NB4 (cell line): ENCODE measurements at places on chromosomes 16 and 17.
A peak's percentile ranks its signal among the peaks of the same experiment; 100 is the strongest.

- peak; percentile 81 for DNase-seq
Observed at GRCh38 chr17:35947156-35947585, 3.7 kb upstream of the LYZL6 start.

DNA sequence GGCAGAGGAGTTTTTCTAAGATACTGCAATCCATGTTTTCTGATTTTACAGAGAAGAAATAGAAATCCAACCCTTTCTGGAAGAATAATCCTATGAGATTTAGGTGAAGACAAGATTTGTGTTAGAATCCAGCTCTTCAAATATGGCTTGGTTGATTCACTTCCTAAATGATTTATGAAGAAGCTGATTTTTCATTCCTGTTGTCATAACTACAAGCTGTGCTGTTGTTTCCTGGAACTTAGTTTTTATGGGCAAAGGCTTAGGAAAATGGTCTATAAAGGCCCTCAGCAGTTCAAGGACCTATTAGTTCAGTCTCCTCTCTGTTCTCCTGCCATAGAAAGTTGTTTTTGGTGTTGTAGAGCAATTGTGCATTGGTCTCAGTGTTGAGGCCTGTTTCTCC is 174.2 kb upstream of the FAM20A start:
- no peak for DNase-seq

DNA sequence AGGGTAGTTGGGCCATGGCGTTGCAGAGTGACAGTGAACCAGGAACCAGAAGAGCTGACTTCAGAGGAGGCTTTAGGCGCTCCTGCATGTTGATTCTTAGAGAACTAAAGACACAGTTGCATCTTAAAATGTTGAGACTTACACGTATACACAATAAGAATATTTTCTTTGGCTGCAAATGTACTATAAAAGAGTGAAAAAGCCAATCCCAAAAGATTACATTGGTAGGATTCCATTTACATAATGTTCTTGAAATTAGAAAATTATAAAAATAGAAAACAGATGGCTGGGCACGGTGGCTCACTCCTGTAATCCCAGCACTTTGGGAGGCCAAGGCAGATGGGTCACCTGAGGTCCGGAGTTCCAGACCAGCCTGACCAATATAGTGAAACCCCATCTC is 738.8 kb downstream of the WWOX start:
- DNase-seq = no peak

DNA sequence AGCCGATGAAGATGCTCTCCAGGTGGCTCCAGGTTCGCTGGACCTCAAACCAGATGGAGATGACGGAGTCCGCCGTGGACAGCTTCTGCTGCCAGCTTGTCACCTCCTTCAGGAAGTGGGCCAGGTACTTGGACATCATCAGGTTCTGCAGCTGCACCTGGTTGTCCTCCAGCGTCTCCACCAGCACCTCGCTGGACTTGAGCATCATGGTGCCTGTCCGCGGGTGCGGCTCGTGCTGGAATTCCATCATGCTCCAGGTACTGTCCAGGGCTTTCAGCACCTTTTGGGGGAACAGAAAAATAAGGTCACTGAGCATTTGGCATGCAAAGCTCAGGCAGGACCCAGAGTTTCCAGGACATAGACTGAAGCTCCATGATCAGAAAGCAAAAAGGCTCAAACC is 69.7 kb downstream of the DNAH17 start:
- DNase-seq = no peak

- DNase-seq = peak; percentile 87
Observed at GRCh38 chr17:39094607-39095308, 56.7 kb downstream of the PLXDC1 start.

- DNase-seq = no peak
Observed at GRCh38 chr17:82018989-82019689, 3.5 kb downstream of the CENPX start.

- no peak for DNase-seq
Observed at GRCh38 chr17:27293359-27293897, 486 bp upstream of the WSB1 start.

DNA sequence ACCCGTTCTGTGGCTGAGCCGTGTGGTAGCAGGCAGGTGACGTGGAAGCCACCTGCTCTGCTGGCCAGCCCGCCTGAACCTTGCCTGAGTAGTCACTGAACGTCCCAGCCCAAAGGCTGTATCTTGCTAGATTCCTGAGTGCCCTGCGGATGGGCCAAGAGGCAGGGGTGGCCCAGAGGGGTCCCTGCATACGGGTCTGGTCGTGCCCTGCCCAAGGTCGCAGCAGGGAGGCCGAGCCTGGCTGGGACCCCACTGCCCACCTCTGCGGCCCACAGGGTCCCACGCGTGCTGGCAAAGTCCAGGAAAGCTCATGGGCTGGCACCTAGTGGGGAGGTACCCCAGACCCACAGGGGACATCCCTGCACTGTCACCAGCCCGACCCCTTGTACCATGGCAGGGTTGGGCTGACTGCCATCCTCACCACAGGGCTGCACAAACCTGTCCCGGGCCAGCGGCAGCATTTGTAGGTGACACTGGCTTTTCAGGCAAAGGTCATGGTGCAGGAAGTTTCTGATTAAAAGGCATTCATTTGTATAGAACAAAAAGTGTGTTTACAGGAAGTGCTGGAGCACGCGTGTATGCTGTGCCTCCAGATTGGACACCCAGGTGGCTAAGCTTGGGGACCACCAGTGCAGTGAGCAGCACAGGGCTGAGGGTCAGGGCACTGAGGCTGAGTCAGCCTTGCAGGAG is 45.1 kb upstream of the ZC3H18 start:
- DNase-seq = no peak

DNA sequence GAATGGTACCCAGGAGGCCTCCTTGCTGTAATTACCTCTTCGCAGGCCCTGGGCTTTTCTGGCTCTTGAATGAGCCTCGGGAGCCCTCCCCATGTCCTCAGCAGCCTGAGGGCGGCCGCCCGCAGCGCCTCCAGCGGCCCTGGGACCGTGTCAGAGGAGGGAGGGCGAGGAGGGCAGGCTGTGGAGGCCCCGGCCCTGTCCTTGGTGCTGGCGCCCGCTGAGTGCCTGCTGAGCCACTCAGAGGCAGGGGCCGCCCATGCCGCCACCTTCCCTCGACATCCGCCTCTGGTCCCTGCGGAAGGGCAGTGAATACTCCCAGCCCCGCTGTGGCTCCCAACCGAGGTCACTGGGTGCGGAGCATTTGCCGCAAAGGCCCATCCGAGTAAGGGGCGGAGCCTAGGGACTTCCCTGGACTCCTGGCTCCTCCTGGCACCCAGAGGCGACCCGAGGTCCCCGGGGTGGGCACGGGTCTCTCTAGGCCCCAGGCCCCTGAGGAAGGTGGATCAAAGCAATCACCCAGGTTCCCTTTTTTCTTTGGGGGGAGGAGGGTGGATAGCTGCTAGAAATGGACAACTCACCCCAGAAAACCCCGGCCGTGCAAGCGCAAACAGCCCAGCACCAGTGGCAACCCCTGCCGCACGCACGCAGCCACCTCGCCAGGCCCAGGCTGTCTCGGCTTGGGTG is 2.8 kb downstream of the RBFOX3 start:
- DNase-seq = peak; percentile 54

DNA sequence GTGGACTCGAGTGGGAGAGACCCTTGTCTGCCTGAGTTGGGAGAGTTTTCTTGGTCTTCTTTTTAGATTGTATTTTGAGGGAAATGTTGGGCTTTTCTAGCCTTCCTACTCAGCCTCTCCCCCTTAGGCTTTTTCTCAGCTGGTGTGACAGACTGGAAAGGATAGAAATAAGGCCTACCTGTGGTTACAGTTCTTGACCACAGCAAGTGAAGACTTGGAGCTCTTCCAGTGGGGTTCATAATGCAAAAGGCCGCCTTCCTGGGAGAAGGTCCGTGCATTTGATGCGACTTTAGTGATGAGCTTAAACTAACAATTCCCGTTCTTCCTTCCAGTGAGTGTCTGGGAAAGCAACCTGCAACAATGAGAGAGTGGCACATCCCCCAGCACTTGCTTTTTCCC is 56.8 kb downstream of the B9D1 start:
- no peak for DNase-seq

DNA sequence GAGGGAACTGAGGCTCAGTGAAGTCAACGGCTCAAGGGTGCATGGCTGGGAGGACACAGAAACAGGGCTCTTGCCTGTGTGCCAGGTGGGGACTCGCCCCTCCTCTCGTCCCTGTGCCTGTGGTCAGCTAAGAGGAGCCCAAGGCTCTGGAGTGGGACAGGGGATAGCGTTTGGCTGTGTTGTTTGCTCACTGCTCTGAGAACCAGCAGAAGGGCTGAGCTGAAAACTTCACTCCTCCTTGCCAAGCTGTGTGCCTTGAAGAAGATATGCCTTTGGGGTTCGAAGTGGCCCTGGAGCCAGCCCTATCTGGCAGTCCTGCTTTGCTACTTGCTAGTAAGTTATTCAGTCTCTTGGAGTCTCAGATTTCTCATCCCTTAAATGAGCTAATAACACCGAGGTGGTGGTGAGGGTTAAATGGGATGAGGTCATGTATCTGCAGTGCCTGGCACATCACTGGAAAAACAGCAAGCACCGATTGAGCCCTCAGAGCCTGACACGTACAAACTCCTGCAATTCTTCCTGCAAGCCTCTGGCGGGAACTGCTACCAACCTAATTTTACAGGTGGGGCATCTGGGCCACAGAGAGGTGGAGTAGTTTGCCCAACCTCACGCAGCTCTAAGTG is 17.7 kb downstream of the FOXL1 start:
- DNase-seq = no peak

- peak; percentile 90 for DNase-seq
Observed at GRCh38 chr16:62225675-62226074, 189.4 kb upstream of the CDH8 start.

GRCh38 chr16:19274165-19274797 is 11.2 kb upstream of the CLEC19A start:
- DNase-seq = no peak

GRCh38 chr17:68291836-68292688 is 767 bp downstream of the ARSG start:
- DNase-seq = peak; percentile 99

- DNase-seq = no peak
Observed at GRCh38 chr16:76796416-76796815, 394.6 kb upstream of the MON1B start.

GRCh38 chr17:81831563-81831956 is 1.5 kb downstream of the MCRIP1 start:
- no peak for DNase-seq

GRCh38 chr16:11649276-11649675 is 19.0 kb upstream of the SNN start:
- no peak for DNase-seq

DNA sequence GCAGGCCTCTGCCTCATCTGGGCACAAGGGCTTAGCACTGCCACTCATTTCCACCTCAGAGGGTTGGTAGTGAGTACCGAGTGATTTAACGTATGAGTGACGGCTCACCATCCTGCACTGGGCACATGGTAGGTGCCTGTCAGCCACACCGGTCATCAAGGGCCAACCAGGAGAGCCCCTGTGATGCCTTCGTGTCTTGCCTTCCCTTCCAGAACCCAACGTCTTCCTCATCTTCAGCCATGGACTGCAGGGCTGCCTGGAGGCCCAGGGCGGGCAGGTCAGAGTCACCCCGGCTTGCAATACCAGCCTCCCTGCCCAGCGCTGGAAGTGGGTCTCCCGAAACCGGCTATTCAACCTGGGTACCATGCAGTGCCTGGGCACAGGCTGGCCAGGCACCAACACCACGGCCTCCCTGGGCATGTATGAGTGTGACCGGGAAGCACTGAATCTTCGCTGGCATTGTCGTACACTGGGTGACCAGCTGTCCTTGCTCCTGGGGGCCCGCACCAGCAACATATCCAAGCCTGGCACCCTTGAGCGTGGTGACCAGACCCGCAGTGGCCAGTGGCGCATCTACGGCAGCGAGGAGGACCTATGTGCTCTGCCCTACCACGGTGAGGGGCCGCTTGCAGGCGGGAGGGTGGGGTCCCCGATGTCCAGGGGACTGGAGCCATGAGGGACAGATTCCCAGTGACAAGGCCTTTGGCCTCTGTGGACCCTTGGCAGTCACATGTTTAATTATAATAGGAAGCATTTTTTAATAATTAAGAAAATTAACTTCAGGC is 37.1 kb downstream of the MRC2 start:
- no peak for DNase-seq

DNA sequence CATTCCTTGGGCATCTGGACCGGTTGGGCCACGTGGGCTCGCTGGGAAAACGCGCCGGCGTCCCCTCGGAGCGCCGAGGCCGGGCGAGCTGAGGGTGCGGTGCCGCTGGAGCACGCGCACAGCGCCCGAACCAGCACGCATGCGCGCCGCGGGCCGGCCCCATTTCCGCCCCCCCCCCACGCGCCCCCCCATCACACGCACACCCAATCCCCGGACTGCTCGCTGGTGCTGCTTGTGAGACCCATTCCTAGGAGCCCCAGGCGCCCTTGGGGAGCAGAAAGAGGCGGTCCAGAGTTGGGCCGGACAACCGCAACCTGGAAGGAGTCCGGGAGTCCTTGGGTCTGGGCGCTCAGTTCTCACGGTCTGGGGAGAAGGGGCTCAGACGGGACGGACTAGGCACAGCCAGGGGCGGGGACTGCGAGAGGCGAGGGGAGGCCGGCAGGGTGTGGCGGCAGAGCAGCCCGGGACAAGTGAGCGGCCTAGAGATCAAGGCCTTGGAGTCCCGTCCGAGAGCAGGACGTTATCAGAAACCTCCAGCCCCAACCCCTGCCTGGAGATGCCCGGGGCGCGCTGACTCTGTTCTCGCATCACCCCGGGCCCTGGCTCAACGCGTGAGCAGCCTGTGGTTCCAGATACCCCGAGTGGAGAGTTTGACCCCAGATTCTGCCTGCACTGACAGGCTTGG is 6.0 kb upstream of the CBX8 start:
- no peak for DNase-seq

DNA sequence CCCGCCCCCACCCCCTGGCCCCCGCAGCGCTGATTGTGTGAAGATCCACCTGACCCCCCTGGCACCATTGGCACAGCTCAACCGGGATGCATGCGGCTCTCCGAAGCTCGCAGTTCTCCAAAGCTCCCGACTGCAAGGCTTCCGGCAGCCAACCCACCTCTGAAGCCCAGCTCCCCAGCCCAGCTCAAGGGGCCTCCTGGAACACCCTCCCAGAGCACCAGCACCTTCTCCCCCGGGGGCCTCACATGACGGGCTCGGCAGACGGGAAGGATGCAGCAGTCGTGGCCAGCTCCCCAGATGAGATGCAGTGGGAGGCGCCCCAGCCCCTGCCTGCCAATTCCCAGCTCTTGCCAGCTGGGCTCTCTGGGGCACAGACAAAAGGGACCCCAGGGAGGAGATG is 215.3 kb downstream of the ZNF423 start:
- no peak for DNase-seq
